ENCODE measurements at places on chromosomes 7 and 10.
A peak's percentile ranks its signal among the peaks of the same experiment; 100 is the strongest.

GRCh38 chr7:117731455-117731854, 141.8 kb downstream of the CTTNBP2 start:
- H3K36me3 ChIP-seq, result peaks cover 7% of the 10 kb centered on the region
- H3K4me3 ChIP-seq, result no peak overlapping the region
- DNase-seq, result no peak
- peaks cover 4% of the 10 kb centered on the region for H3K4me1 ChIP-seq
- H3K27me3 ChIP-seq, result no peaks in the 10 kb centered on the region

DNA sequence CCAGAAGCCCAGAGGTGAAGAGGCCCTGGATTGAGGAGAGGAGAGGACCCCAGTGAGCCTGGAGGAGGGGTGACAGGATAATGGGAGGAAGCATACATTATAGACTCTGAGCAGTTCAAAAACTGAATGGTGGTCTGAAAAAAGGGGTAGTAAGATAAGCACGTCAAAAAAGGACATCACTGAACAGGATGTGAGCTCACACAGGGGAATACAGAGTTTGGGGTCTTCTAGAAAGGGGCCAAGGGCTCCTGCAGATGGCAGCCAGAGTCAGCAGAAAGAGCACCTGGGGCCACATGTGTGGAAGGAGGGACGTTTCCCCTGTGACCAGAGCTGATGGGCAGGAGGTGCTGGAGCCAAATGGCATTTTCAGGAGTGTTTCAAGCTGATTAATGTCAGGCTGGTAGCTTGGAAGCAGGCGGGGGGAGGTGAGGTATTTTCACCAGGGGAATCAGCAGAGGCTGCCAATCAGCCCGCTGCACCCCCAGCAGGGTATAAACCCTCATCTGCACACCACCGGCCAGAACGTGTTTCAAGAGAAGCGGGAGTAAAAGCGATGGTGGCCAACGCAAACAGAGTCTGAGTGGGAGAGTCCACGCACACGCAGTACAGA, 85.8 kb downstream of the TNS3 start:
- no peaks in the 10 kb centered on the region for H3K27me3 ChIP-seq
- peaks cover 13% of the 10 kb centered on the region for H3K36me3 ChIP-seq
- DNase-seq, result no peak
- peaks cover 70% of the 10 kb centered on the region for H3K4me1 ChIP-seq
- H3K4me3 ChIP-seq, result no peak overlapping the region

- H3K27me3 ChIP-seq, result no peaks in the 10 kb centered on the region
- no peaks in the 10 kb centered on the region for H3K4me1 ChIP-seq
- H3K36me3 ChIP-seq, result no peaks in the 10 kb centered on the region
- no peak for DNase-seq
- H3K4me3 ChIP-seq, result no peak overlapping the region
Observed at GRCh38 chr7:84900215-84900614, 286.6 kb downstream of the SEMA3D start.

DNA sequence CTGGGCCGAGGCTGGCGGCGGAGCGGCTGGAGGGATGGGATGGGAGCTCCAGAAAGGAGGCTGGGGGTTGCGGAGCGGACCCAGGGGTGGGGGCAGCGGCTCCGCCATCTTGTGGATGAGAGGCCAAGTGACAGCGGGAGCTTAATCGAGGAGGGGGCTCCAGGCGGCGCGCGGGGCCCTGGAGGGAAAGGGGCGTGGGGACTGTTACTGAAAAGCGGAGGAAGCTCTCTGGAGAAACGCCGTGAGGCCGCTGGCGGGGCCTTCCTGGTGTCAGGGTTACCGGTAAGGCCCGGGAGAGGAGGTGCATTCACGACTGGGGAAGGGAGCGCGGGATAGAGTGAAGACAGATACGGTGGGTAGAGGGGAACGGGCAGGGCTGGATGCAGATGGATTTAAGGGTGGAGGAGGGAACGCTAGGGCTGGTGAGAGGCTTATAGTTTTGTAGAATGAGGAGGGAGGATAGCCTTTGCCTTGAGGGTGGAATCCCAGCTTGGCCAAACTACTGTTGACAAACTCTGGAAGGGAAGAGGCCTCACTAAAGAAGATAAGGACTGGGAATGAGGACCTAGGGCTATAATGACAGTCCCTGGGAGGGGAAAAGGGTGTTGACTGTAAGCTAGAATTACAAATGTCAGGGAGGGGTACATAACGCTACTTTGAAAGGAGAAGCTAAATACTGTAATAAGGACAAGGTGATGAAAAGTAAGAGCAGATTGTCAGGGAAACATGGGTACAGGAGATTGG, 535 bp downstream of the BTRC start:
- H3K27ac ChIP-seq, result peak overlapping the region; percentile 93
- peaks cover 7% of the 10 kb centered on the region for H3K27me3 ChIP-seq
- DNase-seq, result peak; percentile 63
- peaks cover 6% of the 10 kb centered on the region for H3K36me3 ChIP-seq
- peaks cover 20% of the 10 kb centered on the region for H3K4me1 ChIP-seq
- peak overlapping the region; percentile 95 for H3K4me3 ChIP-seq

DNA sequence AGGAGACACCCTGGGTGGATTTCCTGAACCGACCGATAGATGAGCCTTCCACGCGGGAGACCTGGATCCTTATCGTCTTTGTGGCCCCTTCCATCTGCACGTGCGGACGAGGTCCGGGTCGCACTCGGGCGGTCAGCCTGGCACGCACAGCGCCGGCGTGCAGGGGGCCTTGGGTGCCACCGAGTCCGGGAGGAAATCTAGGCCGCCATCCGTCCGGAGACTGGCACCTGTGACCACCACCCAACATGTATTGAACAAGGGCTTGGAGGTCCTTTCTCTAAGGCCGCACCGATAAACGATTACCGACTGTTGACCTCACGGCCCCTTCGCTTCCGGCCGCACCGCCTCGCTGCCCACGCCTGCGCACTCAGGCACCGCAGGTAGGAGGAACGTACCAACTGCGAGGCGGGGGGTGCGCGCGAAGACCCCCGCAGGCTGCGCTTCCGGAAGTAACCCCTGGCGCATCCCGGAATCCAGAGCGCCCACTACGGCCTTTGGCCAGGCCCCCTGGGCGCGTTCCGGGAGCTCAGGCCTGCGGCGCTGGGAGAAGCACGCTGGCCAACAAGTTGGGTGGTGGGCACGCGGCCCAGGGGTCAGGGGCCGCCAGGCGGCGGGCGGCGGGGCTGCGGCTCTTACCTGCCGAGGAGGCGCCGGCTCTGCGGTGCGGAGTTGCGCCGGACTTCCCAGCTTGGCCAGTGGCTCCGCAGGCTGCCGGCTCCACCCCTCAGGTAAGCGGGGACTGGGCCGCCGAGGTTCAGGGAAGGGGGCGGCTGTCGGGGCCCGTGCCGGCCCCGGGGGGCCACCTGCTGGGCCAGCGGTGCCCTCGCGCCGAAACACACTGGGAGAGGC, at the start of the genes ACTR3C and LRRC61:
ACTR3C (minus strand) TSS at position 713 of the 849 bp plus-strand sequence. CDS start 28,249 bp downstream, outside the sequence.
LRRC61 (plus strand) TSS at position 523 of the 849 bp plus-strand sequence. CDS start 13,507 bp downstream, outside the sequence.
- H3K4me3 ChIP-seq, result peak within 1 kb of the TSS; percentile 92
- peaks cover 13% of the 10 kb centered on the region for H3K4me1 ChIP-seq
- no peaks in the 10 kb centered on the region for H3K27me3 ChIP-seq
- DNase-seq, result peak; percentile 69
- peak within 1 kb of the TSS; percentile 97 for H3K27ac ChIP-seq

DNA sequence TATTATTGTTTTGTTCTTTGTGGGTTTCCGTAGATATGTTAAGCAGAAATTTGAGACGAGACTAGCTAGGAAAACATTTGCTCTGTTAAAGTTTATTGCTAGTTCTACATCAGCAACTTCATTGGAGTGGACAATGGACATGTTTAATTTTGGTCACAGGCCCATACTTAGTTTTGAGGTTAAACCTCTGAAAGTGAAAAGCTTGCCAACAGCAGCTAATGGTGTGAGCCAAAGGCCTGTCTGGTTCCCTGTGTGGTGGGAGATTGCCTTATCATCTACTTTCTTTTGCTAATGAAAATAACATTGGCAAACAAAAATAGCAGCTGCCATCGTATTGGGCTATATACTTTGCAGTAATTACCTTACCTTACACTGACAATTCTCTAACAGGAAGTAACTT, 388.4 kb upstream of the FZD8 start:
- H3K4me3 ChIP-seq, result no peak overlapping the region
- no peaks in the 10 kb centered on the region for H3K36me3 ChIP-seq
- H3K4me1 ChIP-seq, result peaks cover 12% of the 10 kb centered on the region
- H3K27me3 ChIP-seq, result no peaks in the 10 kb centered on the region

GRCh38 chr7:145817687-145818086, 298.9 kb upstream of the CNTNAP2 start:
- no peak overlapping the region for H3K27ac ChIP-seq
- no peak for DNase-seq
- H3K27me3 ChIP-seq, result no peaks in the 10 kb centered on the region
- no peaks in the 10 kb centered on the region for H3K36me3 ChIP-seq
- no peaks in the 10 kb centered on the region for H3K4me1 ChIP-seq

DNA sequence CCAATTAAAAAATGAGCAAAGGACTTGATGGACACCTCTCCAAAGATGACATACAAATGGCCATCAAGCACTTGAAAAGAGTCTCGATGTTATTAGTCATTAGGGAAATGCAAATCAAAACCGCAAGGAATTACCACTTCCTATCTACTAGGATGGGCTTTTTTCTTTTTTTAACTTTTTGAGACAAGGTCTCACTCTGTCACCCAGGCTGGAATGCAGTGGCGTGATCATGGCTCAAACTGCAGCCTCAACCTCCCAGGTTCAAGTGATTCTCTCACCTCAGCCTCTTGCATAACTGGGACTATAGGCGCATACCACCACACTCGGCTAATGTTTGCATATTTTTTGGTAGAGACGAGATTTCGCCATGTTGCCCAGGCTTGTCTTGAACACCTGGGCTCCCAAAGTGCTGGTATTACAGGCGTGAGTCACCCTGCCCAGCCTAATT, 13.6 kb downstream of the NKX1-2 start:
- peaks cover 10% of the 10 kb centered on the region for H3K27me3 ChIP-seq
- DNase-seq, result no peak
- H3K36me3 ChIP-seq, result no peaks in the 10 kb centered on the region

DNA sequence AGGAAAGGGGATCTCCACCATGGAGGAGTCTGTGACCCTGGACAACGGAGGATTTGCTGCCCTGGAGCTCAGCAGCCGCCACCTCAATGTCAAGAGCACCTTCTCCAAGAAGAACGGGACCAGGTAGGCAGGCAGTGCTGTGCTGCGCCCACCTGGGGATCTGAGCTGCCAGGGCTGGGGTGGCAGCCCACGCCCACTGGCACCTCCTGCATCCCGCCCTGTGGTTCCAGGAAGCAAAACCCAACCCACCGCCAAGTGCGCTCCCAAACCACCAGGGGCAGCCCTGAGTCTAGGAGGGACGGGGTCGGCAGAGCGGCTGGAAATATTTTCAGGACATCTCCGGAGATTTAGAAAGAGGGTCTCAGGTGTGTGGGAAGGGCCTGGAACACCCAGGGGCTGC, 440.3 kb upstream of the FOXK1 start:
- DNase-seq, result no peak
- no peak overlapping the region for H3K4me3 ChIP-seq
- H3K27me3 ChIP-seq, result no peaks in the 10 kb centered on the region
- no peak overlapping the region for H3K27ac ChIP-seq
- H3K36me3 ChIP-seq, result peaks cover 22% of the 10 kb centered on the region
- H3K4me1 ChIP-seq, result peaks cover 7% of the 10 kb centered on the region

- H3K27me3 ChIP-seq, result no peaks in the 10 kb centered on the region
- H3K27ac ChIP-seq, result peak overlapping the region; percentile 80
- no peak overlapping the region for H3K4me3 ChIP-seq
- peaks cover 6% of the 10 kb centered on the region for H3K4me1 ChIP-seq
Observed at GRCh38 chr10:24901686-24902399, 50.6 kb downstream of the PRTFDC1 start.

DNA sequence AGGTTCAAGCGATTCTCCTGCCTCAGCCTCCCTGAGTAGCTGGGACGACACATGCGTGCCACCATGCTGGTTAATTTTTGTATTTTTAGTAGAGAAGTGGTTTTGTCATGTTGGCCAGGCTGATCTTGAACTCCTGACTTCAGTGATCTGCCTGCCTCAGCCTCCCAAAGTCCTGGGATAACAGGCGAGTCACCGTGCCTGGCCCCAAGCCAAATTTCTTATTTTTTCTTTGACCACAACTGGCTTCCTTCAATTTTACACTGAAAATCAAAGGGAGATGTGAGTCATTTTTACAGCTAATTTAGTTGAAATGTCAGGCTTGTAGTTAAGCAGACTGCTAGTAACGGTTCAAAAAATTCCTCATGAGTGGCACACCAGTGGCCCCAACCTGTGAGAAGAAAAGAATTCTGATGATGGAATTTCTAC, 7.8 kb downstream of the RNF216 start:
- H3K27ac ChIP-seq, result no peak overlapping the region
- H3K4me3 ChIP-seq, result no peak overlapping the region
- DNase-seq, result no peak
- H3K4me1 ChIP-seq, result no peaks in the 10 kb centered on the region

- H3K27me3 ChIP-seq, result no peaks in the 10 kb centered on the region
- no peaks in the 10 kb centered on the region for H3K4me1 ChIP-seq
- no peak overlapping the region for H3K27ac ChIP-seq
- no peak overlapping the region for H3K4me3 ChIP-seq
- DNase-seq, result no peak
Observed at GRCh38 chr7:1810961-1811849, 141.1 kb downstream of the ELFN1 start.

DNA sequence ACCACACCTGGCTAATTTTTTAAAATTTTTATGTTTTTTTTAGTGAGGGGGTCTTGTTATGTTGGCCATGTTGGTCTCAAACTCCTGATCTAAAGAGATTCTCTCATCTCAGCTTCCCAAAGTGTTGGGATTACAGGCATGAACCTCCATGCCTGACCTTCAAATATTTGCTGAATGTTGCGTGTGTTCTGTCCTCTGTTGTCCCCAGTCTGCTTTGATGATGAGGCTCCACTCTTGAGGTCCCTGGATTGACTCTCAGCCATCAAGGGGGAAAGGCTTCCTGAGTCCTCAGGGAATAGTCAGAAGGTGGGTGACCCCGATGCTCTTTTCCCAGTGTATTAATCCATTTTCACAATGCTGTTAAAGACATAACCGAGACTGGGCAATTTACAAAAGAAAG, 26.0 kb downstream of the LYZL2 start:
- no peaks in the 10 kb centered on the region for H3K36me3 ChIP-seq
- peaks cover 14% of the 10 kb centered on the region for H3K27me3 ChIP-seq
- H3K4me1 ChIP-seq, result peaks cover 12% of the 10 kb centered on the region
- H3K27ac ChIP-seq, result no peak overlapping the region

- no peak overlapping the region for H3K4me3 ChIP-seq
- H3K27me3 ChIP-seq, result no peaks in the 10 kb centered on the region
- peaks cover 23% of the 10 kb centered on the region for H3K36me3 ChIP-seq
- DNase-seq, result no peak
- H3K27ac ChIP-seq, result no peak overlapping the region
Observed at GRCh38 chr10:480928-481552, 208.4 kb downstream of the DIP2C start.

- DNase-seq, result no peak
- no peak overlapping the region for H3K4me3 ChIP-seq
- no peaks in the 10 kb centered on the region for H3K36me3 ChIP-seq
Observed at GRCh38 chr10:127585519-127586023, 36.5 kb downstream of the NPS start.

- H3K36me3 ChIP-seq, result no peaks in the 10 kb centered on the region
- no peak for DNase-seq
- no peak overlapping the region for H3K4me3 ChIP-seq
- no peaks in the 10 kb centered on the region for H3K27me3 ChIP-seq
- no peak overlapping the region for H3K27ac ChIP-seq
Observed at GRCh38 chr10:32153931-32154330, 97.7 kb upstream of the KIF5B start.

Data from progenitor cell of endocrine pancreas (in vitro differentiated cells).